ENCODE measurements at places on chromosomes 4 and X. TPM values are rescaled to one million over a fixed set of nuclear protein-coding genes. Genes with fewer than 3 reads are reported as not detected.

Gene TMEM31
- total RNA-seq, result 1.4 TPM

Gene CYLC1
- total RNA-seq, result not detected

Gene PWWP3B
- total RNA-seq, result 0.62 TPM

Gene GABRG1
- total RNA-seq, result 1.4 TPM

Gene CENPVL1
- not detected for total RNA-seq

Gene EDA
- 9.2 TPM for total RNA-seq

Gene NRK
- 1.4 TPM for total RNA-seq

DNA sequence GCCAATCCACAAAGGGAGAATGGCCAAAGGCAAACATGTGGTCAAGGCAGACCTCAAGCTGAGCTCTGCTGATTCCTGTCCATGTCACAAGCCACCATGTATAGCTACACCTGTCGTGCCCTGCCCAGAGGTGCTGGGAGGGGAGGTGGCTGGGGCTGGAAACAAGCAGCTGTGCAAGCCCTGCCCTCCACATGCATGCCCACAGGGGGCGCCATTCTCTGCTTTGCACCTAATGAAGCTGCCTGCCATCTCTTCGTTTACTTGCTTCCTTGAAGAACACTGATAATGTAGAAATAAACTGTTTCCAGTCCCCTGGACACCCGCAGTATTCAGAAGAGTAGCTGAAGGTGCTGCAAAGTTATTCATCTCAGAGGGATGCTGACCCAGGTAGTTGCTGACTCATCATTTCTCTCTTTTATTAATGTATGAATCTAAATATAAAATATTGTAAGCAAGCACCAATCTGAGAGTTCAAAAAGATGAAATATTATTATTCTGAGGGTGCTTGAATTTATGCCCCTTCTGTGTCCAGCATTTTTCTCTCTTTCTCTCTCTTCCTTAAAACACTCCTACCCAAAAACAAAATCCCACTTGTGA, 278.6 kb downstream of the ADGRA3 start:
- no peak for DNase-seq

DNA sequence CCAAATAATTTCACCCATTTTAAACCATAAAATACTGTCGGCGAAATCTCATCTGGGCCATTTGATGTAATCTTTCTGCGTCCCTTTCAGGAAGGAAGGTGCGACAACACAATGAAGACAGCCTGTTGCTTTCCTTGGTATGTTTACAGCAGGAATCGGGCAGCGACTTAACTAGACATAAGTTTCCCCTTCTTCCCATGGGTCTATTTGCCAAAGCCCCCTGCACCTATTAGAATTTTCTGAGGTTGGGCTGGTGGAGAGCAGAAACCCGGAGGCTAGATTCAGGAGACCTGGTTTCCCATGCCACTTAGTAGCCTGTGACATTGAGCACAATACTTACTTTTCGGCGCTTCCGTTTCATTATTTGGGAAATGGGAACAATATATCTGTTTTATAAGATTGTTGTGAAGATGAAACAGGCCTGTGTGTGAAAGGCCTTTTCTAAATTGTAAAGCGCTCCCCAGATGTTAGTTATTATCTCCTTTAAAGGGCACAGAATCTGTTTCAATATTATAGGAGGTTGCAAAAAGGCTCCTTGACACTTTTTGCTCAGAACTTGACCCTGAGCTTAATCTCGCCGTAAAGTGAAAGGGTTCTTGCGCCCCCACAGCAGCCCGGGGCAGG, 552 bp upstream of the AFF1 start:
- DNase-seq, result no peak

DNA sequence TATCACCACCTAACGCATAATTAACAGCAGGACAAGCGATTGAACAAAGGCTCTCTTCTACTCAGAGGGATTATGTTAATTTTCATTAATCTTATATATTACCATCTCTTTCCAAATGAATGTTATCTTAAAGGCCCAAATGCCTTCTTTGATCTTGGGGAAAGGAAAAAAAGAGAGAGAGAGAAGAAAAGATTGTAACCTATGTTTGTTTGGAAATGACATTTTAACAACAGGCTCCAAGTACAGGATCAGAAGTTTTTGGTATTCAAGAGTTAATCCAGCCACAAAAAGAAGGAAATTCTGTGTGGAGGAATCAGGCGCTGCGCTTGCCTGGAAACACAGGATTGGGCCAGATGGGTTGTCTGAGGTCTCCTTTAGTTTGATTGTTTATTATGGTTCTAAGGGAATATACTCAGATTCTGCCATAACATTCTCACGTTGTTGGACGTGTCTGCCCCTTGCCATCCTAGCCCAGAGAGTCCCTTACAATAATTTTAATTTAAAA, 100.7 kb upstream of the STX18 start:
- DNase-seq, result no peak

- DNase-seq, result no peak
Observed at GRCh38 chr4:94348666-94349065, 6.0 kb upstream of the HPGDS start.

- no peak for DNase-seq
Observed at GRCh38 chr4:87363552-87363951, 27.4 kb downstream of the HSD17B11 start.

DNA sequence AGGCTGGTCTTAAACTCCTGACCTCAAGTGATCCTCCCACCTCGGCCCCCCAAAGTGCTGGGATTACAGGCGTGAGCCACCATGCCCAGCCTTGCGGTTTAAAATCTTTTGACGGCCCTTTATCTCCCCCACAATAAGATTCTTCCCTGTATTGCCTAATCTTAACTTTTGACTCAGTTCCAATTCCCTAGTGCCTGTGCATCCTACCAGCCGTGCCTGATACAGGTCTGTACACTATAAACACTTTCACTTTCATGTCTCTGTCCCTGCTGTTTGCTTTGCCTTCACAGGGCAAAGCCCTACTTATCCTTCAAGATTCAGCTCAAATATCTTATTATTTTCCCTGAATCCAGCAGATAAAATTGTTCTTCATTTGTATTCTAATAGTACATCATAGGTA, 74.6 kb downstream of the WDR44 start:
- DNase-seq, result no peak

DNA sequence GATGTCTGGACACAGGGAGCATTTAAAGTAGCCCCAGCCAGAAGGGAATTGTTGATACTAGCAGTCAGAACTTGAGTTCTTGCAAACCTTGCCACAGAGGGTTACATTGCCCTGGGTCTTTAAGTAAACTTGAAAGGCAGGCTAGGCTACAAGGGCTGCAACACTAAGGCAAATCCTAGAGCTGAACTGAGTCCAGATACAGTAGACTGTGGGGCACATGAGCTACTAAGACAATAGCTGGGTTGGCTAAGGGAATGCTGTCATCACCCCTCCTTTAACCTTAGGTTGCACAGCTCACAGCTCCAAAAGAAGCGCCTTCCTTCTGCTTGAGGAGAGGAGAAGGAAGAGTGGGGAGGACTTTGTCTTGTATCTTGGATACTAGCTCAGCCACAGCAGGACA, 35.6 kb downstream of the SH3BGRL start:
- DNase-seq, result no peak

DNA sequence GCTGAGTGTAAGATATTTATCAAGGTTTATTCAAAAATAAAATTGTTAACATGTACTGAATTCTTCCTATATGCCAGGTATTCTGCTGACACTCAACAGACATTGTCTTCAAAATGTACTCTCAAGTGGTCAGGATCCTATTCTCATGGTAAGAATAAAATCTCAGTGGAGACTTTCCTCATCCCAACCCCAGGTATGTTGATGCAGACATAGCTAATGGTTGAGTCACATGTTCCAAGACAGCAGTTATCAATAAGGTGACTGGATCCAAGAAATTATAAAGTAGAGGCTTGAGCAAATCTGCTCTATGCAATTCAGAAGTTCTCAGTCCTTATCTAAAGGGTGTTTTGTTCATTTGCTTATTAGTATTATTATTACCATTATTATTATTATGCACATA, 115.2 kb upstream of the GABRA2 start:
- no peak for DNase-seq

DNA sequence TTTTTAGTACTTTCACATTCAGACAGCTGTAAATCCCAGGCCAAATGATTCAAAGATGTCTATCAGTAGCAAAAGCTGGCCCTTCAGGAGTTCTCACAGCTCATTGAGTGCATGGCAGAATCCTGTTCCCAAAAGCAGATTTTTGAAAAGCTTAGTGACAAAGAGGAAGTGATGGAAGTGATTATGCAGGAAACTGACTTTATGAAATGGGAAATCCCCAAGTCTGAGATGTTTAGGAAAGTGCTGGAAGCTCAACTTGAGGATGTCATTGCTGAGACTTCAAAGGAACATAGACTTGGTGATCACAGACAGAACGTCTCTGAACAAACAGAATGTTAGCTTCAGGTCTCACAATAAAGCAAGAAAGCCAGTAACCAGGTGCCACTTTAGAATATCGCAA, 51.0 kb upstream of the CFAP47 start:
- DNase-seq, result no peak

DNA sequence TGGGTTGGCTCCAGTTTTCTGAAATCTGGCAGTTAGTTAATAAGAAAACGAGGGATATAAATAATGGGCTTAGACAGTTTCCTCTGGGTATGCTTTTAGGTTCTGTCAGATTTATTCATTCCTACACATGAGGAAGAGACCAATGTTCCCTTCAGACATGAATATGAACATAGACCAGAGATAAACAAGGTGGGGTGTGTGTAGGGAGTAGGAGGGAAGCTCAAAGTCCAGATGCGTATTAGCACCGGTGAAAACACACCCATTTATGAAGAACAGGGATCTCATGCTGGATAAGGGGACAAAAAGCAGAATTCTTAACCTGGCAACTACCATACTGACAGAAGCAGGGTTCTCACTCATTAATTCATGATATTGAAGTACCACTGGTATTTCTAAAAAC, 223.0 kb downstream of the SOWAHB start:
- no peak for DNase-seq

DNA sequence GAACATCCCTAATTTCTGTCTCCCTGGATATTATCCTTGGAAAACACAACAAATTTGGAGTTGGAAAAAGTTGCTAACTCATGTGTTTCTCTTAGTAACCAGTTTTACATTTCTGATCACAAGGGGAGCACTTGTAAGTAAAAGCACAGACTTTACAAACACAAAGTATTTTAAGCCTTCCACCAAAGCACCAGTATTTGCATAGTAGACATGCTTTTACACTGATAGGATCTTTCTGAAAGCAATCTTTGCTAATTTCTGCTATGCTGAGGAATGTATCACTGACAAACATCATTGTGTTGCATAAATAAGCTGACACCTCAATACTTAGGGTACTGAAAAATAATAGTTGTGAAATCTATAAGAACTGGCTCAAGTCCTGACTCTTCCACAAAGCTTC, 100.6 kb downstream of the MID1 start:
- DNase-seq, result no peak

DNA sequence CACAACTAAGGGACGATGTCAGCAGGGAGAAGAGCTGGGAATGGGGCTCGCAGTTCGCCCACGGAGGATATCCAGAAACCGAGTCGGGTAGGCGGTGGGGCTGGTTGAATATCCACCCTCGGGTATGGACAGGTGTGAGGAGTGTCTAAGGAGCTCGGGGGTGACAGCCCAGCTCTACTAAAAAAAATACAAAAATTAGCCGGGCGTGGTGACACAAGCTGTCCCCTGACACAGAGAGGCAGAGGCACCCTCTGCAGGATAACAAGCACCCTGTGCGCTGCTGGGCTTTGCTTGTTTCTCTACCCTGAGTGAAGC, 12.2 kb upstream of the ASMTL start:
- DNase-seq, result no peak

DNA sequence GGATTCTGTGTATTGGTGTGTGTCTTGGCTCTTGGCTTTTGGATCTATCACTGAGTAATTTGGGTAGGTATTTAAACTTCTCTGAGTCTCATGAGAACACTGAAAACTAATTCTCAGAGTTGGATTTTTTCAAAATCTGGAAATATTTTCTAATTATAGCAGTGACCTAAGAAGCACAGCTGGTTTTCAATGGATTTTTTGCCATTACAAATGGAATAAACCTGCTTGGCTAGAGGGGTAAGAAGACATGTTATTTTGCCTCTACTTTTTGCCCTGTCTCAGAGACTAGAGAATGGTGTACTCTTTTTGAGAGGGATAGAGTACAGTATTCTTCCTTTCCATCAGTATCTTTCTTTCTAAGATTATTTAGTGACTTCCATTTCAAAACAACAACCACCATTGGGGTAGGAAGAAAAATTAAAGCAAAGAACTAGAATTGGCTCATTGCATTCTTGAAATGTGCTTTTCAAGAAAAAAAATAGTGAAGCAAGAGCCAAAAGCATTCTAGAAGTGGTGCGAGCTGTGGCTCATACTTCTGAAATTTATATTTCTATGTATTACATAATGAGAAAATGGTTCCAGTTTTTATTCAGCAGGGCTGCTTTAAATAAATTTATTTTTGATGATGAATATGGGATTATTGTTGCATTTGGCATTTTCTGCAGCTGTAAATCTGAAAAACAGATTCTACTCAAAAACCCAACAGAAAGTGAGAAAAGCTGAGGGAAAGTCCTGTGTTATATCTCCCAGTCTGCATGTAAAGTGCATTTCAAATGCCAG, 850.2 kb upstream of the SLIT2 start:
- no peak for DNase-seq

GRCh38 chr4:6509587-6509986, 37.2 kb upstream of the PPP2R2C start:
- DNase-seq, result peak; percentile 34

- no peak for DNase-seq
Observed at GRCh38 chr4:150909116-150909515, 106.0 kb downstream of the LRBA start.

- DNase-seq, result no peak
Observed at GRCh38 chr4:136329042-136329662, 1203.1 kb downstream of the PCDH18 start.

- no peak for DNase-seq
Observed at GRCh38 chr4:2269206-2269531, 7.3 kb upstream of the MXD4 start.

DNA sequence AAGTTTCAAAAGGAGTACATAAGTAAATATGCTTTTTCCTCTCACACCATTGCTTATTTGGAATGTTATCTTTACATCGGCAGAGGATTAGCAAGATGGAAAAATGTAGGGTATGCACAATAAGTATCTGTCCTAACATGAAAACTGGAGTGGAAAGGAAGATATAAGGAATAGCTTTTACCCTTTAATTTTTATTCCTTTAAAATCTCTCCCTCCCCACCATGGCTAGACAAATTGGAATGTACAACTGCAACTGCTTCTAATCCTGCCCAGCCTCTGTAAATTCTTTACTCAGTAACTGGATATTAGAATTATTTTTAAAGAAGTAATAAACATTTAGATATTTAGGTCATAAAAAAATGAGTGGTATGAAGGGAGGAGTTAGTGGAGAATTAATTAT, 171.5 kb downstream of the PCDH18 start:
- no peak for DNase-seq

Measured in sciatic nerve (tissue), 2 donors.